Heart right ventricle (tissue), 16 donors: ENCODE measurements at places on chromosomes 1 and 21. TPM values are rescaled to one million over a fixed set of nuclear protein-coding genes. Genes with fewer than 3 reads are reported as not detected.

- H3K4me1 ChIP-seq = peaks cover 12% of the 10 kb centered on the region
- H3K36me3 ChIP-seq = no peaks in the 10 kb centered on the region
- no peak for DNase-seq
- H3K27ac ChIP-seq = no peak overlapping the region
- no peak overlapping the region for H3K4me3 ChIP-seq
Measured at GRCh38 chr1:220982686-220983085, 103.4 kb downstream of the HLX start.

- H3K27me3 ChIP-seq = no peaks in the 10 kb centered on the region
- no peak for DNase-seq
- no peak overlapping the region for H3K27ac ChIP-seq
Measured at GRCh38 chr1:27605796-27606707, 2.1 kb upstream of the AHDC1 start.

- no peaks in the 10 kb centered on the region for H3K4me1 ChIP-seq
- no peak overlapping the region for H3K27ac ChIP-seq
- DNase-seq = no peak
Measured at GRCh38 chr21:28473530-28474220, 519.0 kb downstream of the LTN1 start.

GRCh38 chr1:236465959-236466303, 57.9 kb upstream of the LGALS8 start:
- DNase-seq = no peak
- H3K4me3 ChIP-seq = no peak overlapping the region
- H3K27me3 ChIP-seq = no peaks in the 10 kb centered on the region
- H3K27ac ChIP-seq = no peak overlapping the region

GRCh38 chr1:51768971-51769588, 109.4 kb downstream of the NRDC start:
- peaks cover 93% of the 10 kb centered on the region for H3K36me3 ChIP-seq
- H3K4me1 ChIP-seq = peaks cover 11% of the 10 kb centered on the region
- DNase-seq = no peak
- no peak overlapping the region for H3K27ac ChIP-seq
- no peaks in the 10 kb centered on the region for H3K27me3 ChIP-seq

DNA sequence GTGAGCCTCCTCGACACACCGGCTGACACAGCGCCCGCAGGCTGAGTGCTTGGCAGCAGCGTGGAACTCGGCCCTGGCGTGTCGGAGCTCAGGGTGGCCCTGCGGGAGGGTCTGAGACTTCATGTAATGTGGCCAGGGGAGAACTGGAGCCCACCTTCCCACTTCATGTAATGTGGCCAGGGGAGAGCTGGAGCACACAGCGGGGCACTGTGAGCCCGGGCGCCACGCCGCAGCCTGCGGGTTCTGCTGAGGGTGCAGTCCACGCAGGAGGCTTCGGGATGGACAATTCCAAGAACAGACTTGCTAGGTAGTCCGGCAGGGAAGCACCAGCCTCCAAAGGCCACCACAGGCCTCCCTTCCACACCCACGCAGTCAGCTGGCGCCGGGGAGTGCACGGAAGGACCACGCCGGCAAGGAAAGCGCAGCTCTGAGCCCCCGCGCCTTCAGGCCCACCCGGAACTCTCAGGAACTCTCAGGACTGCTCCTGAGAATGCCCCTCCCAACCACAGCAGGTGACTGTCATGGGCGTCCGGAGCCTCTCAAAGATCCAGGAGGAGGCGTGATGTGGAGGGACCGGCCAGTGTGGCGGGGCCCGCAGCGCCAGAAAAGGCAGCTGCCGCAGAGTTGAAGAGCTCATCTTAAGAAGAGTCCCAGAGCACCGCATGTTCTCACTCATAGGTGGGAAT, 19.3 kb upstream of the ADARB1 start:
- H3K27me3 ChIP-seq = no peaks in the 10 kb centered on the region
- no peak overlapping the region for H3K27ac ChIP-seq
- peaks cover 12% of the 10 kb centered on the region for H3K4me1 ChIP-seq
- no peak overlapping the region for H3K4me3 ChIP-seq
- DNase-seq = no peak

DNA sequence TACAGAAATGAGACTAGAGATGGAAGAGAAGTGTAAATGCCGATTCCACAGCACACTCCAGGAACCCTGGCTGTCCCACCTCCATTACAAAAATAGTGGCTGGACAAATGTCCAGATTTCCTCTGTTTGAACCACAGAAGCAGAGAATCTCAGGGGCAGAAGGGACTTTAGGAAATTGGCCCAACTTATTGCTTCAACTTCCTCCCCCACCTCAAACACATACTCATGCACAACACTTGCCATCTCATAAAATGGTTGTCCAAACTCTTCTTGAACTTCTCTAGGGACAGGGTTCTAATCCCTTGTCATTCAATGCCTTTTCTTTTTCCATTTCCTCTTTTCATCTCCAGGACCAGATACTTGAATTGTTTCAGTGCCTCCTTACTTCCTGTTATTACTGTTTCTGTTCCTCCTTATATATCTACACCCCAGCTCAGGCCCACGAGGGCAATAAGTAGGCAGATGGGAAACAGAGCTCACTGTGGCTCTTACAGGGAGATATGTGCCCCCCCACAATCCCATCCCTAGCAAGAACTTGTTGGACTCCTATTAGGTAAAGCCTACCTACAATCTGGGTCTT, 8.5 kb upstream of the B4GALT3 start:
- DNase-seq = no peak
- H3K27ac ChIP-seq = peak overlapping the region; percentile 79
- no peaks in the 10 kb centered on the region for H3K27me3 ChIP-seq
- peaks cover 28% of the 10 kb centered on the region for H3K4me1 ChIP-seq
- H3K4me3 ChIP-seq = no peak overlapping the region
- H3K36me3 ChIP-seq = no peaks in the 10 kb centered on the region

GRCh38 chr1:221772117-221772516, 30.2 kb upstream of the DUSP10 start:
- no peak overlapping the region for H3K27ac ChIP-seq
- H3K36me3 ChIP-seq = no peaks in the 10 kb centered on the region

DNA sequence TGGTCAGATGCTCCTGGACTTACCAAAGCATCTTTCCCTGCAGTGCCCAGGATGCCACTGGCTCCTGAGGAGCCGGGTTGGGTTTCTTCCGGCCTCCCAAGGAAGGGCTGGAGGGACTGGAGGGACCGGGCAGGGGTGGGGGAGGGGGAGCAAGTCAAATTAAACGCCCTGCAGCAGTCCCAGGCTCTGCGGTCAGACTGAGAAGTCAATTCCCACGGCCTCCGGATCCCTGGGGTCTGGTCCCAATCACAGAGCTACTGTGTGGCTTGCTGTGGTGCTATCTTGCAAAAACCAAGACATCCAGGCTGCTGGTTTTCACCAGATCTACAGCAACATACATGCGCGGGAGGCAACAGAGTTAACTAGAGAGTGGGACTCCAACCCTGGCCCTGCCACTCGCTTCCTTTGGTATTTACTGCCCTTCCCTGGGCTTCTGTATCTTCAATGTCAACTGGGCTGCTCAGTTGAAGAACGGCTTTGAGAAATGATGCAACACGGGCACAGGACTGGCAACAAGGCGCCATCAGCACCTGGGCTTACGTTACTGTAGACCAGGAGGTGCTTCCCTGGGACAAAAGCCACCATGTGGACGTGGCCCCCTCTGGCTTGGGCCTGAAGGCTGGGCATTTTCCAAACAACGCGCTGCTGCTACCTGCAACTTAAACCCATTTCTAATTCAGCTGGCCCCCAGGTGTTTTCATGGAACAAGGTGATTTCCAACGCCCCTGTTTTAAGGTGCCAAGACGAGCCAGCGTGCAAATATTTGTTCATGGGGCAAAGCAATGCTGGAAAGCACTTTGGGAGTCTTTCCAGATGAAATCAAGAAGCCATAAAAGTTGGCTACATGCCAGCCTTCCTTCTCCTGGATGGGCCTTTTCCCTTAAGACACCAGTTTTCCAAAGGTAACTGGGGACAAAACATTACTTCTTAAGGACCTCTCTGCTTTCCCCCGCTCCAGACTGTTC, 11.5 kb downstream of the RCC2 start:
- H3K4me1 ChIP-seq = peaks cover 18% of the 10 kb centered on the region
- no peak overlapping the region for H3K4me3 ChIP-seq
- DNase-seq = peak; percentile 29

DNA sequence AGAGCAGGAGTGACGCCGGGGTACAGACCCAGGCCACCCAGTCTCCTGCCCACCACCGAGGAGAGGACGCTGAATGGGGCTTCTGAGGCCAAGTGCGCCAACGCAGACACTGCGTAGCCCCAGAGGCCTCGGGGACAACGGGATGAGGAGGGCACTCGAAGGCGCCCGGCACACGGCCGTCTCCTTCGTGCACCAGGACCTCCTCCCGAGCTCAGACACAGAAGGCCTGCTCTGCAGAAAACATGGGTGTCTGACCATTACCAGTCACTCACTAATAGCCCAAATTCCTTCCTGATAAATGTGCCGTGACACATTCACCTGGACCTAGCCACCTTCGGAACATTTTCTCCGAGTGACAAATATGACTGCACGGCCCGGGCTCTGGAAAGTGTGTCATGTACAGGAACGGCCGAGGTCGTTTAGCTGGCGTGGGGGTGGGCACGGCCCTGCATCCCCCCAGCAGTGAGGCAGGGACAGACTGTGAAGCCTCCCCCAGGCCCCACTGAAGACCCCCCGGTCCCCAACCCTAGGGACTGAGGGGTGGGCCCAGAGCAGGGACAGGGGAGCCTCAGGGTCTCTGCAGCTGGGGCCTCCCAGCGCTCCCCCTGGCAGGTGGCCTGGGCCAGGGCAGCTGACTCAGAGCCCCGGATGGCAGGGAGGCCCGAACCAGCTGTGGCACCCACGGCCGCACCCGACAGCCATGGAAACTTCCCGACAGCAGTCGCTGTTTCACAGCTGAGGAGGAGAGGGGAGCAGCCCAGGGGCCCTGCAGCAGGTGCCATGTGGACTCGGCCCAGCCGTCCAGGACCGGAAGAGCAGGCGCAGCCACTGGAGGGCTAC, 16.7 kb upstream of the COL6A2 start:
- no peak for DNase-seq
- H3K4me1 ChIP-seq = peaks cover 27% of the 10 kb centered on the region
- H3K27ac ChIP-seq = no peak overlapping the region
- H3K4me3 ChIP-seq = no peak overlapping the region

GRCh38 chr1:151475175-151475574, 15.9 kb upstream of the POGZ start:
- no peak overlapping the region for H3K4me3 ChIP-seq
- H3K4me1 ChIP-seq = peaks cover 12% of the 10 kb centered on the region
- no peaks in the 10 kb centered on the region for H3K36me3 ChIP-seq
- no peak overlapping the region for H3K27ac ChIP-seq
- no peaks in the 10 kb centered on the region for H3K27me3 ChIP-seq

DNA sequence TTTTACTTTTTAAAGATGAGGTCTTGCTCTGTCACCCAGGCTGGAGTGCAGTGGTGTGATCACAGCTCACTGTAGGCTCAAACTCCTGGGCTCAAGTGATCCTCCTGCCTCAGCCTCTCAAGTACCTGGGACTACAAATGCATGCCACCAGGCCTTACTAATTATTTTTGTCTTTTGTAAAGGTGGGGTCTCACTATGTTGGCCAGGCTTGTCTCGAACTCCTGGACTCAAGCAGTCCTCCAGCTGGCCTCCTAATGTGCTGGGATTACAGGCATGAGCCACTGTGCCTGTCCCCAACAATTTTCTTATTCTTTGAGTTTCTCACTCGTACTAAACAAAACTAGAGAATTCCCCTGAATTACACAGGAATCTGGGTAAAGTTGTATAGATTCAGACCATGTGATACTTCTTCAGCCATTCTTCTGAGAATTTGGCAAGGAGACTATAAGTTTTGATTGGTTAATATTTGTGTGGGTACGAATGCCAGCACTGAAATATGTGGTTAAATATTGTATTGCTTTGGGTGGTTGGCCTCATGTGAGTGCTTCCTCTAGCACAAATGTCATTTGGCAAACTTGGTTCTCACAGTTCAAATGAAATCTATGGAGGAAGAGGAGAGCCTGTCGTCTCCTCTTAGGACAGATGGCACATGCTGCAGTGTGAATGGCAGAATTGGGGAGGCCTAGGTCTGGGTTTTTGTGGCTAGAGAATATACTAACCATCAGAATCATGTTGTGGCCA, 104.9 kb downstream of the RUNX1 start:
- H3K27me3 ChIP-seq = peaks cover 3% of the 10 kb centered on the region
- DNase-seq = no peak
- H3K4me1 ChIP-seq = no peaks in the 10 kb centered on the region
- H3K4me3 ChIP-seq = no peak overlapping the region
- H3K36me3 ChIP-seq = no peaks in the 10 kb centered on the region

- H3K27ac ChIP-seq = no peak overlapping the region
- no peak overlapping the region for H3K4me3 ChIP-seq
- no peaks in the 10 kb centered on the region for H3K4me1 ChIP-seq
- H3K27me3 ChIP-seq = no peaks in the 10 kb centered on the region
- no peak for DNase-seq
Measured at GRCh38 chr1:221454096-221454495, 287.8 kb downstream of the DUSP10 start.

GRCh38 chr1:26388791-26389445, 16.4 kb upstream of the ZNF683 start:
- DNase-seq = no peak
- no peaks in the 10 kb centered on the region for H3K4me1 ChIP-seq
- no peak overlapping the region for H3K4me3 ChIP-seq

- no peaks in the 10 kb centered on the region for H3K36me3 ChIP-seq
- no peak for DNase-seq
- no peaks in the 10 kb centered on the region for H3K27me3 ChIP-seq
- H3K4me1 ChIP-seq = peaks cover 16% of the 10 kb centered on the region
Measured at GRCh38 chr1:208682664-208683013, 438.5 kb upstream of the PLXNA2 start.

- no peak overlapping the region for H3K27ac ChIP-seq
- no peak for DNase-seq
- peak overlapping the region; percentile 54 for H3K4me3 ChIP-seq
- H3K4me1 ChIP-seq = no peaks in the 10 kb centered on the region
- no peaks in the 10 kb centered on the region for H3K36me3 ChIP-seq
Measured at GRCh38 chr1:216531263-216532239, 108.3 kb upstream of the USH2A start.

GRCh38 chr1:64280001-64280400, 76.6 kb downstream of the UBE2U start:
- no peak overlapping the region for H3K27ac ChIP-seq
- H3K4me1 ChIP-seq = no peaks in the 10 kb centered on the region
- no peak overlapping the region for H3K4me3 ChIP-seq
- H3K27me3 ChIP-seq = no peaks in the 10 kb centered on the region
- no peaks in the 10 kb centered on the region for H3K36me3 ChIP-seq

The PBXIP1 gene
- 59.0 TPM for total RNA-seq

The CAPN9 gene
- total RNA-seq = not detected

The DNAI4 gene
- total RNA-seq = 24.5 TPM

The SLC37A1 gene
- total RNA-seq = 7.4 TPM

The SMPDL3B gene
- 0.56 TPM for total RNA-seq

The ADAR gene
- 66.5 TPM for total RNA-seq

The IFFO2 gene
- 6.5 TPM for total RNA-seq
